ENCODE measurements at places on chromosomes 4 and X.

DNA sequence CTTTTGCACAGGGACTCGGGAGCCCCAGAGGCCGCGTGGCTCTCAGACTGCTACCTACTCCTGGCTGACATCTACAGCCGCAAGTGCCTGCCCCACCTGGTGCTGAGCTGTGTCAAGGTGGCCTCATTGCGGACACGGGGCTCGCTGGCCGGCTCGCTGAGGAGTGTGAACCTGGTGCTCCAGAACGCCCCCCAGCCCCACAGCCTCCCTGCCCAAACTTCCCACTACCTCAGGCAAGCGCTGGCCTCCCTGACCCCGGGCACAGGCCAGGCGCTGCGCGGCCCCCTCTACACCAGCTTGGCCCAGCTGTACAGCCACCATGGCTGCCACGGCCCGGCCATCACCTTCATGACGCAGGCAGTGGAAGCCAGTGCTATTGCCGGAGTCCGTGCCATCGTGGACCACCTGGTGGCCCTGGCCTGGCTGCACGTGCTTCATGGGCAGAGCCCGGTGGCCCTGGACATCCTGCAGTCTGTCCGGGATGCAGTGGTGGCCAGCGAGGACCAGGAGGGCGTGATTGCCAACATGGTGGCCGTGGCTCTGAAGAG lies 28.8 kb downstream of the SH3TC1 start:
- DNase-seq: no peak

- no peak for DNase-seq
Measured at GRCh38 chr4:108384544-108384943, 215.8 kb upstream of the LEF1 start.

DNA sequence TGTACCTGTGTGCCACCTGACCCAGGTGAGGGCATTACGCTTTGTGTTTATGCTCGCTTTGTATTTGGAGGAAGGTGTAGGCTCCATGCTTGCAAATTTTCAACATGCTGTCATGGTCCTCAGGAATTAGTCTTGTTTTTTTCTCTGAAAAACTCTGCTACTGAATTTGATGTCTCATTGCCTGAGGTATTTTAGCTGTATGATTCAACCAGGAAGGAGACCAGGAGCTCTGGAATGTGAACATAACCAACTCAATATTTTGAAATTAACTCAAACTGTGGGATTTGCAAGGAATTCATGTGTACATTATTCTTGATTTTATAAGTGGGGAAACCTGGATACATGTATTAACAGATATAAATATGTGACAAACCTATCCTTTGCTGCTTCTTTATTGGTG lies 134.1 kb downstream of the SLC4A4 start:
- no peak for DNase-seq

DNA sequence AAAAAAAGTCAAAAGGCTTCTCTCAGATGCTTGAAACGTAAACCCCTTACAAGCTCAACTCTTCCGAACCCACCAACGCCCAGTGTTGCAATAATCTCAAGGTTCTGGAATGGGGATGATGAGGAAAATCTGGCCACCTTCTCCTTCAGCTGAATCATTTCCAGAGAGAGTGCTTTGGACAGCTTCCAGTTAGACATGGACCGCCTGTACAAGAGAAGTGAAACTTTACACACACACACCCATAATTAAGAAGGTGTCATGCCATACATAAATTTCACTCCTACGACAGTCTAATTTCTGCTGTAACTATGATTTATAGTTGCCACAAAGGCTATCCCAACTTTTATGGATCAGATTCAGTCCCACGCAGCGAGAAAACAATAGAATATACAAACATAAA lies 72.3 kb downstream of the PRKG2 start:
- DNase-seq: no peak

GRCh38 chr4:67084783-67085182 lies 460.5 kb downstream of the CENPC start:
- no peak for DNase-seq

- DNase-seq: peak; percentile 81
Measured at GRCh38 chr4:2281575-2282343, 19.9 kb upstream of the MXD4 start.

- DNase-seq: no peak
Measured at GRCh38 chr4:41418444-41418843, 119.5 kb upstream of the LIMCH1 start.

DNA sequence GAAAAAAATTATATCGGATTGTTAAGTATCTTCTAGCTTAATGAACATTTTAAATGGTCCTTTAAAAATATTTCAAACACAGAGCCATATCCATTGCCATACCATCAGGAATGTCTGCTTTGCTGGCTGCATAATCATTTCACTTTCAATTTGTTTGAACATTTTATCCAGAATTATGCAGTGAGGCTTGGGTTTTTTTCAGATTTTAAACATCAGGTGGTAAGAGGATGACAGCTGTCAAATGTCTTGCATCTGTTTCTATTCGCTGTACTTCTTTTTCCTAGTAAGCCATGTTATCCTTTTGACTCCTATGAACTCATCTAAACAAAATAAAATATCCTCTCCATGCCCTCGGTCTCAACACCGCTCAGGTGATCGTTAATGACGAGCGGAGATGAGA lies 802 bp downstream of the RFC1 start:
- DNase-seq: no peak

- DNase-seq: no peak
Measured at GRCh38 chr4:24001486-24002329, 111.9 kb upstream of the PPARGC1A start.

- no peak for DNase-seq
Measured at GRCh38 chr4:73883306-73883705, 14.1 kb downstream of the CXCL1 start.

DNA sequence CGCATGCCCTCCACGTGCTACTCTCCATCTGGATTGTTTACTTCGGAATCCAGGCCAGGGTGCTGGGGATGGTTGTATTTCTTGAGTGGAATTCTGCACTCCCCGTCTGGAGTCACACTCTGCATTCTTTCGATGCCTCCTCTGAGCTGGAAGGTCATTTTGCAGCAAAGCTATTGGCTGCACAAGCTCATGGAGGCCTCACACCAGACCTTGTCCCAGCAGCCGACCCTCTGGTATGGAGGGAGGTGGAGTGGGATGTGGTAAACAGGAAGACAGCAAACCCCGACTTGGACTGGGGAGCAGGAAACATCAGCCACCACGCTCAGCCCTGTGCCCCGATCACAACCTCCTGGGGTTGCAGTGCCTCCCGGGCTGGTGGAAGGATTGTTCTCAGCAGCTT lies 225.3 kb upstream of the LNX1 start:
- DNase-seq: no peak

- no peak for DNase-seq
Measured at GRCh38 chr4:16820329-16820728, 78.1 kb downstream of the LDB2 start.

GRCh38 chr4:163776957-163777356 lies 282.5 kb downstream of the TMA16 start:
- DNase-seq: no peak

- no peak for DNase-seq
Measured at GRCh38 chr4:128459547-128459946, 171.9 kb upstream of the PGRMC2 start.

DNA sequence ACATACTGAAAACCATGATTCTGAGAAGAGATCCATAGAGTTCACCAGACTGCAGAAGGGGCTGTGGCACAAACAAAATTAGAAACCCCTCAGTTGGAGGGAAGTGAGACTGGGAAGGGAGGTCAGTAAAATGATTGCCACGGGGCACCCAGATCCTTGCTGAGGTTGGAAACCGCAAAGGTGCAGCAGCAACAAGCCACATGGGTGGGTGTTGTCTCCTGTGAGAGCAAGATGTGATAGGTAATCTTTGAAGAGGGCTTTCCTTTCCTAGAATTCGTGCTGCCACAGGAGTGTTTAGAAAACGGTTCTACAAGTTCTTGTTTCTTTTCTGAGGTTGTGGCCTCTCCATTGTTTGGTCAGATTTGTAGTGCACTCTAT lies 85.5 kb downstream of the NFKB1 start:
- peak; percentile 74 for DNase-seq

GRCh38 chrX:70139736-70140135 lies 6.5 kb downstream of the IGBP1 start:
- DNase-seq: no peak

GRCh38 chr4:6410068-6410467 lies 62.3 kb downstream of the PPP2R2C start:
- DNase-seq: no peak

- no peak for DNase-seq
Measured at GRCh38 chr4:177802162-177802561, 359.9 kb upstream of the AGA start.

DNA sequence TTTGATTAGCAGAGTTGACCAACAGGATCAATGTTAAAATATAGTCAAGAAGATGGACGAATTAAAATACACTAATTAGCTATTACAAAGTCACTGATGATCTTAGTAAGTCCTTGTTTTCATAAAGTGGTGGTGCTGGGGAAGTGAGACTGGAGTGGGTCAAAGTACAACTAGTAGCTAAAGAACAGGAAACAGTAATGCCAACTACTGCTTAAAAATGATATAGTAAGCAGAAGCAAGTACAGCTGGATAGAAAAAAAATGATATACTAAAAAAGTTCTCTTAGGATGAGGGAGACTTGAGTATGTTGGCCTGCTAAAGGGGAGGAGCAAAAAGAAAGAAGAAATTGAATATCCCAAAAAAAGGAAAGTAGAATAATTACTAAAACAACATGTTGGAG lies 580.8 kb upstream of the FTHL17 start:
- DNase-seq: no peak

DNA sequence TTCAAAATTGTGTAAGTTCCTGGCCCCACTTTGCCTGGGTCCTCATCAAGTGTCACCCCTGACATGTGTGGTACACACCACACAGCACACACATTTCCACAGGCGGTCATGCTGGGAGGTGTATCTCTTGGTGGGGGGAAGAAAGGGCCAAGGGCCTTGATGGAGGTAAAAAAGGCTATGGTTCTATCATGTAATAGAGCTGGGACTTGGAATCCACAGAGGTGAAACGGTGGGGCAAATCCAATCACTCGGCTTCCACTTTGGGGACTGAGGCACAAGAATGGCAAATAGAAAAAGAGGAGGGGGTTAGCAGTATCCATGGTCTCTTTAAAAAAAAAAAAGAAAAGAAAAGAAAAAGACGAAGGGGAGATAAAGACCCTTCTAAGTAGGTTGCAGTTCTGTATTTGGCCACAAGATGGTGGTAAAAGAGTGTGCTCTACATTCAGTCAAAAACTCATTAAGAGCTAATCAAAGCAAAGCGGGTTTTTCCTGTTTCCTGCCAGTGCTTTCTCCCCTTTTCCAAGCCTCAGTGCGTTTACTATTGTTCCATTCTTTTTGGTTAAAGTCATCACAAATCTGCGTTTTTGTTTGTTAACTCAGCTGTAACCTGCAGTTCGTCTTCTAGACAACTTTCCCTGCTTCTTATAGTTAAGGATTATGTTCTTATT lies 37.0 kb upstream of the ATP6AP2 start:
- DNase-seq: peak; percentile 48

DNA sequence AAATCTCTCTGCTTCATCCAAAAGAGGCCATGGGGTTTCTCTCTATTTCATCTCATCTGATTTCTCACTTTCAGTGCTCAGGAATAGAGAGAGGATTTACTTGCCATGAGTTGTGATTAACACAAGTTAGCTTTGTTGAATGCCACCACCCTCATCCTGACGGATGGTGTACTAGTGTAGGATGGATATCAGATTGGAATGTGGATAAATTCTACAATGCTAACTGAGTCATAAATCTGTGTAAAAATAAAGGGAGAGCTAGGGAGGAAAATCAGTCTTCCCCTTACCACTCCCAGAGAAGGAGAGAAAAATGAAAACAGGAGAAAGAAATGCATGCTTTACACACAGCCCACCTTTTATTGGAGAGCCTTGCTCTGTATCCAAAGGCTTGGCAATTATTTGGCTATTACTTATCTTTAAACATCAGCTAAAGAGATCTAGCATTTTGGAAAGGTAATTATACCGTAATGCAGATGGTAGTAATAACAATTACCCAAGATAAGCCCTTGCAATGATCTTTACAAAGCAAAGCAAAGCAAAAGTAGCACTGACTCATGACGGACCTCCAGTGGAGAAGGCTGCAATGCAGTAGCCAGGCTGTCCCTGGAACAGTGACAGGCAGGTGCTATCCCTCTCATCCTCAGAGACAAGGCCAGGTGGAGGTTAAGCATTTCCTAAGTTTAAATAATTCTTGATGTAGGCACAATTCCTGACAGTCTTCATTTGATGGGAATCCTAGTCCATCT lies 306.3 kb upstream of the PPARGC1A start:
- DNase-seq: no peak

- DNase-seq: no peak
Measured at GRCh38 chr4:128796934-128797333, 12.6 kb upstream of the JADE1 start.

DNA sequence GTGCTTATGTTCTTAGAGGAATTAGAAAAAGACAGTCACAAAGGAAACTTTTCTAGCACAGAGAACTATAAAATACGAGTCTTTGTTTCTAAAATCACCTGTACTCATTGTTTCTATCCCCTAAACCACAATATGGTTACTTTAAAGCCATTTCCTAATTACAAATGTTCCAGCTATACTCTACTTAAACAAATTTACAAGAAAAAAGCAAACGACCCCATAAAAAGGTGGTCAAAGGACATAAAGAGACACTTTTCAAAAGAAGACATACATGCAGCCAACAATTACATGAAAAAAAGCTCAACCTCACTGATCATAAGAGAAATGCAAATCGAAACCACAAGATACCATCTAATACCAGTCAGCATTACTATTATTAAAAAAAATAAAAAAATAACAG lies 447.3 kb downstream of the RAB28 start:
- no peak for DNase-seq

DNA sequence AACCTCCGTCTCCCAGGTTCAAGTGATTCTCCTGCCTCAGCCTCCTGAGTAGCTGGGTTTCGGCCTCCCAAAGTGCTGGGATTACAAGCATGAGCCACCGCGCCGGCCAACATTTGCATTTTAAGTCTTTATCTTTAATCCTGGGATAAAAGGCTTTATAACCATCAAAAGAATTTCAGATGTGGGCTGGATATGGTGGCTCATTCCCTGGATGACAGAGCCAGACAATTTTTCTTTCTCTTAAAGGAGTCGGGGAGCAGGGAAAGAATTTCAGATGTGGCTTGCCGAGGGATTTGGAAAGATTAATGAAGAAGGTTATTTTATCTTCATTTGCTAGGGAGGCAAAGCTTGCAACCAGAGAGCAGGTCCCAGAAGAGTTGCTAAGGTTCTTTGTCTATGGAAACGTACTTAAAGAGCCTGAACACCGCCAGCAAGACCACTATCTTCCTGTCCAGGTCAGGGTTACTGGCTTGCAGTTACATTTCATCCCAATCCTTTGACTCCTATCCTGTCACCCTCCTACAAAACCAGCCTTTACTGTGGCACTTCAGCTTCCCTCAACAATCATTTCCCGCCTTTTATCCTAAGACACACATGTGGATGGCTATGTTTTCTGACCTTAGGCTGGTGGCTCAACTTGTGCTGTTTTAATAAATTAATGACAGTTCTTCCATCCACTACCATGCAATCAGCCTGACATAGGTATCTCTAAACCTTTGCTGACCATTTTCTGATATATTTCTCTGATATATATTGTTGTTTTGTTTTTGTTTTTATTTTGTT lies 3.9 kb upstream of the KLHL8 start:
- no peak for DNase-seq

GRCh38 chr4:5893004-5893580 lies at the start of gene CRMP1:
TSS of gene CRMP1 (minus strand) at chr4:5893086. CDS start at chr4:5892969, 117 bp downstream.
- DNase-seq: no peak

All from activated CD4-positive, alpha-beta T cell treated with anti-CD3 and anti-CD28 coated beads, Interleukin-10, Interleukin-2, amounts not matched to agents 100 ng/mL and 50 ng/mL, durations not matched to agents 16 hours and 8 hours (primary cell).